Neural crest cell (in vitro differentiated cells): ENCODE measurements at places on chromosomes 6 and 20. TPM values are rescaled to one million over a fixed set of nuclear protein-coding genes. Genes with fewer than 3 reads are reported as not detected.

The NECAB3 gene
- 56.0 and 63.3 TPM in 2 replicates for total RNA-seq

GRCh38 chr6:62367601-62368000 lies 81.6 kb upstream of the KHDRBS2 start:
- no peak for DNase-seq

DNA sequence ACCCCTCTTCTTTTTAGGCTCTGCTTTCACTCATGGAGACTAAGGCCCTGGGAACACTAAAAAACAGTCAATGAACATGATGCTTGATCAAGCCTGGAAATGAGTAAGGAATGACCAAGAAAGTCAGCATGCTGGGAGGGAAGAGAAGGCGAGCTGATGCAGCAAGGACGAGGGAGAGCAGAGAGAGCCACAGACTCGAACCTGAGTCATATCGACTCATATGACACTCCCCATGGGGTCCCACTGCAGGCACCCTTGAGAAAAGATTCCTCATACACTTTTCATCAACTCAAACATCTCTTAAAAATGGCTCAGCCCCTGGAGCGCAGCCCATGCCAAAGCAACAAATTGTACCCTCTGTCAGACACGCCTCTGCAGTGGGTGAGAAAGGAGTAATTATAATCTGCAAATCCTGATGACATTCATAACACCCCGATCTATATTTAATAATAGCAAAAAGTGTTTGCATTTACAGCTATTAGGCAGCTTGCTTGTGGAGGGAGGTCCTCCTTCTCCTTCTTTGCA lies 127.2 kb downstream of the F13A1 start:
- no peak for DNase-seq

DNA sequence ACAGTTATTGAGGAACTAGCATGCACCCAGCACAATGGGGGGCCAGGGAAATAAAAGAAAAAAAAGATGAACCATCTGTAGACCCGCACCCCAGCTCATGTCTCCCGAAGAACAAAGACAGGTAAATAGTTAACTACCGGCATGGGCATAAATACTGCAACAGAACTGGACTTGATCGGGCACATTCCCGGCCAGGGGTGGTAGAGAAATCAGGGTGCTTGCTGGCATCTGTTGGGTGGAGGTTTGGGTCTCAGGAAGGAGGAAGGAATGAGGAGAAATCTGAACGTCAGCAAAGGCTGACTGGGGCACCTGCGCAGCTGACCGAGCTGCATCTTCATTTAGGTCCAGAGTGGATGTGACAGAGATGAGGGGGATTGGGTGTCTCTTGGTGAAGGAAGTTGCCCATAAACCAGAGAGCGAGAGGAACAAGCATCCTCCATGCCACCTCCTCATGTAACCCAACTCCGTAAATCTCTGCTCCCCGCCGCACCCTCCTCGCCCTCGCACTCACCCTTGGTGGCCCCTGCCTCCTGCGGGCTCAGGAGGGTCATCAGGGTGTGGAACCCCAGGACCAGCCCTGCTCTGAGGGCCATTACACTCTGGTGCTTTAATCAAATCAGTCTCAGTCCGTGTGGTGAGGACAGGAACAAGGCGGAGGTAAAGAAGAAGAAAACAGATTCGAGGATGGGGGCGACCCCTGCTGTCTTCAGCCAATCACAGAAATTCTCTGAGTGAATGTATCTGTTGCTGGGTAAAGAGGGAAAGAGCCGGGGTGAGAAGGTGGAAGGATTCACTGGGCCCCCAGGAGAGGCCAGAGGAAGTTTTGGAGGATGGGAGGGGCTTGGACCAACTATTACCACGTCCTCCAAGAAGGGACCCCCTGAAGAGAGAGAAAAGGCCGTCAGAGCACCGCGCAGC lies at the start of gene HLA-DOA:
Gene HLA-DOA, minus strand, starts transcription at position 648 of the 918 bp plus-strand sequence.
- DNase-seq, result peak; percentile 42

DNA sequence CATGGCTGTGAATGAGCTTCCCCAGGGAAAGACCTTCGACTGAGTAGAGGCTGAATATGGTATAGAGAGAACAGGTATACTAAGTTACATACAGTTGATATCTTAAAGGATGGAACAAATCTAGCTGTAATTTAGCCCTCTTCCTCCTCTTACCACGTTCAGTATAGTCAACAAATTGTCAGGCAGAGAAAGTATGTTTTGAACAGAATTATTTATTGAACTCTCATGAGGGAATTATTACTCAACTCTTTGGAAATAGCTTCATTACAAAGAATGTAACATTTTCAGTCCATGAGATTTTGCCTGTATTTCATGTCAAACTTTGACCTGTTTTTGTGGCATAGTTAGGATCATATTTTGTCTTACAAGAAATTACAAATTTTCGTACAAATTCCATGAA lies 63.0 kb downstream of the SH3BGRL2 start:
- no peak for DNase-seq

The EYA2 gene
- 1.3 and 1.4 TPM in 2 replicates for total RNA-seq

The TMEM151B gene
- 19.0 and 21.2 TPM in 2 replicates for total RNA-seq

DNA sequence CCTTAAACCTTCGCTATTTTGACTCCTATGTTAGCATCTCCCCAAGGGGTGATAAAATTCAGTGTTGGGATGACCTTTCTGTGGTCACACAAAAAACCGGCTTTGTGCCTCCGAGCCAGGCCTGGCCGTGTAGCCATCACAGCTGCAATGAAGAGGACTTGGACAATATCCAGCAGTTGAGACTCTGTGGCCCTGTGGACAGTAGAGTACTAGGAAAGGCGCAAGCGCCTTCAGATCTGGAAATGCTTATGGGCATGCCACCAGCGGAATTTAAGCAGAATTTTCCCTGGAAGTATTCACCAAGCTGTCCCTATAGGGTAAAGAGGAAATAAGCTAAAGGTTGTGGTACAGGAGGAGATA lies 63.3 kb upstream of the SLC2A12 start:
- no peak for DNase-seq

DNA sequence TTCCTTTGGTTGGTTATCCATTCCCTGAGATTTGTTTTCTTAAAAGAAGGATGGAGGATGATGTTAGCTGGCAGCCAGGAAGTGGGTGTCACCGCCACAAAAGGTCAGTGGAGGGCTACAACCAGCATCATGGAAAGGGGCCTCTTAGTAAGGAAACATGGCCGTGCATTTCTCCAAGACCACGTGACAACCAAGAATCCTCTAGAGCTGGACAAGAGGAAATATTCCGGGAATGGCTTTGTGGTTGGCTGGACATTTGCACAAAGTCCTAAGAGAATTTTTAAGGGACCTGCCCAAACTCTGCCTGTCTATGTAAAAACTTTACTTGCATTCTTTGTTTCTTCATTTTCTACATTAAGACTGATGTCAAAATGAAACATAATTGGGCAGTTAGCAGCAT lies 399.9 kb upstream of the MARCKS start:
- DNase-seq, result no peak

GRCh38 chr6:36686668-36687513 lies 8.4 kb downstream of the CDKN1A start:
- DNase-seq, result no peak

- DNase-seq, result no peak
Measured at GRCh38 chr6:41967312-41968287, 26.0 kb upstream of the CCND3 start.

DNA sequence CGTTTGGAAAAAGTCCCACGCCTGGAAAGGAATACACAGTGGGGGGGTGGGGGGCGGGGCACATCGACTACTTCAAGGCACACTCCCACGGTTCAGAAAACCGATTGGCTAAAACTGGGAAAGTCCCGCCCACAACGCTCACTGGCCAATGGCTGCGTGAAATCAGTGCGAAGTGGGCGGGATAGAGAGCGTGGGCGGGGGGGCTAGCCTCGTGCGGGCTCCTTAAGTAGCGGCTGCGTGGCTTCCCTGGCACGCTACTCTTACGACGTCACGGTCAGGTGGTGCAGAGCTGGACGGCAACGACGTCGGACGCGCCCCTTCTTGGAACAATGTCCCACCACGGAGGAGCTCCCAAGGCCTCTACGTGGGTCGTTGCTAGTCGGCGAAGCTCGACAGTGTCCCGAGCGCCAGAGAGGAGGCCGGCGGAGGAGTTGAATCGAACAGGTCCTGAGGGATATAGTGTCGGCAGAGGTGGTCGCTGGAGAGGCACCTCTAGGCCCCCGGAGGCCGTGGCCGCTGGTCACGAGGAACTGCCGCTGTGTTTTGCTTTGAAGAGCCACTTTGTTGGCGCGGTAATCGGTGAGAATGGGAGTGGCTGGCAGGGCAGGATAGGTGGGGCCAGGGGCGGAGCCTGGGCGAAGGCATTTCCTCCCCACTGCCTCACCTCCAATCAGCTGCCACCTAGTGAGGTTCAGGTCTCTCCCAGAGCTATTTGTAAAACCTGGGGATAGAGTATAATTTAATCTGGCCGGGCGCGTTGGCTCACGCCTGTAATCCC lies at the start of gene DDX43:
Gene DDX43, plus strand, starts transcription at position 252 of the 778 bp plus-strand sequence. Its CDS starts 78 bp downstream, at position 330.
- DNase-seq, result no peak

GRCh38 chr6:43932259-43933147 lies 162.5 kb downstream of the VEGFA start:
- no peak for DNase-seq

DNA sequence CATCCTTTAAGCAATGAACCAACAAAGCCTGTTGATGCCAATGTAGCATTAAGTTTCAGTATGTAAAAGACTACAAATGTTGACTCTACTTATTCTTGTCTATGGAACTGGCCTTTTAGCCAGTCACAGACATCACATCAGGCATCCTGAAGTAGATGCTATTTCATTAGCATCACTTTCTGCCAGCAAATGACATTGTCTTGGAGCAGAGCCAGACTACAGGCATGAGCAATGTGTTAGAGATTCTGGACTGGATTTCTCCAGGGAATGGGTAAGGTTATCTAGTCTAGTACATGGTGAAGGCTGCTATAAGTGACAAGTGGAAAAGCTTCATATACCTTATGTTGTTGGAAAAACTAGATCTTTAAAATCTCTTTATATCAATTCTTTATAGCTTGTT lies 142.9 kb downstream of the ADGRB3 start:
- no peak for DNase-seq

The CGA gene
- total RNA-seq, result not detected in 2 replicates

- DNase-seq, result no peak
Measured at GRCh38 chr6:34526241-34526972, 29.7 kb downstream of the SPDEF start.

- DNase-seq, result no peak
Measured at GRCh38 chr6:146916435-146917025, 287.7 kb upstream of the STXBP5 start.

- DNase-seq, result peak; percentile 55
Measured at GRCh38 chr20:35768731-35769664, 2.8 kb upstream of the PHF20 start.

The IL17F gene
- not detected in 2 replicates for total RNA-seq

GRCh38 chr6:141248021-141248799 lies 884.5 kb upstream of the GJE1 start:
- no peak for DNase-seq

DNA sequence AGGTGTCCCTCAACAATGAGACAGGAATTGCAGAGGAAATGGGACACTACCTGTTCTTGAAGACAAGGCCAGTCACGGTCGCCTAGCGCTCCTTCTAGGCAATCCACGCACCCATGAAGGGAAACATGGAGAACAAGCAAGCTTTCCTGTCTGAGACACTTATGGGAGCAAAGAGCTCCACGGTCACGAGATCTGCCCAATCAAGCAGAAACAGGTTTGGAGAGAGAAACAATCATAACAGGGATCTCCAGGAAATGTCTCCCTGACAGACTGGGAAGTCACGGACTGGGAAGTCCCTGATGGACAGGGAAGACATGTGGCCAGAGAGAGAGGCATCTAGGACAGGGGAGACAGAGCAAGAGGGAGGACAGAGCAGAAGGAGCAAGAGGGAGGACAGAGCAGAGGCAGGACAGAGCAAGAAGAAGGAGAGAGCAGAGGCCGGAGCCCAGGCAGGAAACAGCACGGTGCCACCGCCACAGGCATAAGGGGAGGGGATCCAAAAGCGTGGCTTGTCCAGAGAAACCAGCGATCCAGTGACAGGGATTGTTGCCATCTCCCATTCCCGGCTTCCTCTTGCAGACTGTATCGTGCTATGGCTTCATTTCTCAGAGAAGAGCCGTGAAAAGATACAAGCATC lies 167.8 kb upstream of the ZNF337 start:
- no peak for DNase-seq

The GJA10 gene
- total RNA-seq, result not detected in 2 replicates

DNA sequence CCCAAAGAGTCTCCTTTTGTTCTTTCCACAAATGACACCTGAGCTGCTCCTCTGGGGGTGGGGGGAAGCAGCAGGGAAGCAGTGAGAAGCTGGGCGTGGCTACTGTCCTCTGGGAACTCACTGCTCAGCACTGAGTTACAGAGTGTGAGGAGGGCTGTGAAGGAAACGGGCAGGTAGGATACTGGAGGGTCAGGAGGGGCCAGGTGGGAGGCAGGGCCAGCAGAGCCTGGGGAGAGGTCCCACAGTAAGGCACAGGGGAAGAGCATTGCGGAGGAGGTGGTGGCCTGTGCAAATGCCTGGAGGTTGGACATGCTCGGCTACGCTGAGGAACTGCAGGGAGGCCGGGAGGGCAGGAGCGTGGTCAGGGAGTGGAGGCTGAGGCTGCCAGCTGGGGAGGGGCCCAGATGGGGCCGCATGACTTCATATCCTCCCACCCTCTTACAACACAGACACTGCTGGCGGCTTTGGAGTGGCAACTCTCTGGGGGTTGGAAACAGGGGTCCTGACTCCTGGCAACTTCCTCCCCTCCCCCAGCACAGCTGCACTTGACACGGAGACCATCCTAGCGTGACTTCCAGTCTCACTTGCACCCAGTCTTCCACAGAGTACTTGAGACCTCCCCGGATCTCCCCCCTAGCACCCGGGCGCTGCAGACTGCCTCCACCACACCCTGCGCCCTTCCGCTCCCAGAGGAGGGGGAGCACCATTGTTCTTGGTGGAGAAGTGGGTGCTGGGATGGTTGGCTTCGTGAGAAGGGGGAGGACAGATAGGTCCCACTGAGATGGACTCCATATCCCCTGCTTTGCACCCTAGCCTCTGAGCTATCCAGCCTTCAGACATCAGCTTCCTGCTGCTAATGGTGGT lies 34.2 kb downstream of the RBM38 start:
- no peak for DNase-seq

DNA sequence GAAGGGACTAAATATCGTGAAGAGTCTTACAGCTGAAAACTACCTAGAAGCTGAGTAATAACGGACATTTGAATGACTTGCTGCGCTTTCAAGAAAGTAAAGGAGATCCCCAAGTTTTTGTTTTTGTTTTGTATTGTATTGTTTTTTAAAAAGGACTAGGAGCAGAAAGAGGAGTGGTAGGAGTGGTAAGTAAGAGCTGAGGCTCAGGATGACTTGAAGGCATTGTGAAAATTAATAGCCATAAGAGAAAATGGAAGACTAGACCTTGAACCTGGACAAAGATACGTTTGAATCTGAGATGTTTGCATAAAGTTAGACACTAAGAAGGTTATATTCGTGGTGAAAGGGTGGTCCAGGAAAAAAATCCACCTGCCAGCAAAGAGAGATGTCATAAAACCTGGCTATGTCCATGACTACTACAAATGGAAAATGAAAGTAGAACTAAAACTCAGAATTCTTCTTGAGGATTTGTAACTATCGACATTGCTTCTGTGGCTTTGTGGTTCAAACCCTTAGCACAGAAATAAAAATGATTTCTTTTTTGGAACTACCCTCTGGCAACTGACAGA lies 824.8 kb upstream of the FLRT3 start:
- DNase-seq, result no peak
